ENCODE measurements at places on chromosomes 6 and 20. TPM values are rescaled to one million over a fixed set of nuclear protein-coding genes. Genes with fewer than 3 reads are reported as not detected.

Gene TBX18
- total RNA-seq: 4.4 TPM

Gene TULP1
- not detected for total RNA-seq

Gene BPIFB2
- 1.6 TPM for total RNA-seq

Gene EBF4
- total RNA-seq: 10.4 TPM

Gene GRIK2
- not detected for total RNA-seq

Gene MOG
- total RNA-seq: not detected

DNA sequence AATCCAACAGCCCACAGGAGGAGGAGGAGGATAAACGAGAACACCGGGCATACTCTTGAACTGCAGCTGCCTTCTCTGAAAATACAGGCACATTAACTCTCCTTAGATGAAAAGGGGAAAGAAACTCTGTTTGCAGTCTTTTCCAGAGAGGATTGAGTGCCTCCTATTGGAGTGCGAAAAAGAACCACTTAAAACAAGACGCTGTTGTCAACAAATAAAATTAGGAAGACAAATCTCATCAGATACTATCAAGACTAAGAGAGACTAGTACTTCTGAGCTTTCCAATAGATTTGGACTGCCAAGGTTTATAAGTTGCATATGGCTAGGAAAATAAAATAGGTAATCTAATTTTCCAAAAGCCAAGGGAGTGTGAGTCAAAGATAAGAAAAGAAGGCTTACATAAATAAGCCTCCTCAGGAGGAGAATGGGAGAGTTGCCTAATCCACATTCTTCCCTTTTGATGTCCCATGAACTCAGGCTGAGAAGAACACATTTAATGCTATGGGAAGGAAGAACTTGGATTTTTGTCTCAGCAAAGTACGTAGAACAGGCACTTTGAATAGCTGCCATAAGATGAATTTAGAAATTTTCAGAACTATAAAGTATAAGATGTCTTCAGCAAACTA, 154.7 kb downstream of the ARHGAP18 start:
- no peak for DNase-seq

- DNase-seq: no peak
These were observed 20.6 kb downstream of the KCNQ5 start for GRCh38 chr6:72642435-72642834.

GRCh38 chr6:25537349-25538018, 114.5 kb upstream of the SCGN start:
- no peak for DNase-seq

GRCh38 chr6:90005048-90005827, 111.0 kb downstream of the GJA10 start:
- DNase-seq: no peak

GRCh38 chr6:135146162-135146934, 34.8 kb upstream of the MYB start:
- DNase-seq: no peak

DNA sequence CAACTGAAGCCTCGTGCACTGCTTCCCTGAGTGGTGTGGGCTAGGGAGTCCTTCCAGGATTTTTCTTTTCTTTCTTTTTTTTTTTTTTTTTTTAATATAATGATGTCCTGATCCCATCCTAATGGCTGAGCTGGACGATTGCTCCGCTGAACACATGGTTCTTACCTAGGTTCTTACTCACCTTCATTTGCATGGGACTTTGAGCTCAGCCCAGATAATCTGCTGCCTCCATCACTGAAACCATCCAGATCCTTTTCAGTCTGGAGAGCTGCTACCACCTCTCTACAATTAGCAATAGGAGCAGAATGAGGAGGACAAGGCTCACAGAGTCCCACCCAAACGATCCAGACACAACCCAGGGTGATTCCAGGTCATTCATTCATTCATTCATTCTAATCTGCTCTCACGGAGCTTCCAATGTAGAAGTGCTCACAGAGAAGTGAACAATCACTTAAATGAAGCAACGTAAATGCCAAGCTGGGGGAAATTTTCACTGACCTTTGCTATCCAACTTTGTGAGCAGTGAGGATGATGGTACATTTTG, 246.3 kb upstream of the RREB1 start:
- DNase-seq: no peak

DNA sequence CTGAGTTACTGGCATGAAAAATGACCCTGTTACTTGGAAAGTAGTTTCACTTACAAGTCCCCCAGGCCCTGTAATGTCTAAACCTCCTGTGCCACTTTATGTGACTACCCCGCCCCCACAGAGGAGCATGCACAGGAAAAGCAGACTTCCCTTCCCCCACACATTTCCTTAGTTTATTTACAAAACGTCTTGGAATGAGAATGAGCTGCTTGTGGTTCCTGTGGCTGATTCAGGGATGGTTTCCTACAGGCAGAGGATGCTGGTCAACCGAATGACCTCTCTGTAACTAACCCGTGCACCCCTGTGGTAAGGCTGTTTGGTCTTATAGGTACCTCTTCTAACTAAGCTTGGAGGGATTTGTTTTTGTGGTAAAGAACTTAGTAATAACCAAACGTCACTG, 28.5 kb downstream of the RSPO3 start:
- no peak for DNase-seq

DNA sequence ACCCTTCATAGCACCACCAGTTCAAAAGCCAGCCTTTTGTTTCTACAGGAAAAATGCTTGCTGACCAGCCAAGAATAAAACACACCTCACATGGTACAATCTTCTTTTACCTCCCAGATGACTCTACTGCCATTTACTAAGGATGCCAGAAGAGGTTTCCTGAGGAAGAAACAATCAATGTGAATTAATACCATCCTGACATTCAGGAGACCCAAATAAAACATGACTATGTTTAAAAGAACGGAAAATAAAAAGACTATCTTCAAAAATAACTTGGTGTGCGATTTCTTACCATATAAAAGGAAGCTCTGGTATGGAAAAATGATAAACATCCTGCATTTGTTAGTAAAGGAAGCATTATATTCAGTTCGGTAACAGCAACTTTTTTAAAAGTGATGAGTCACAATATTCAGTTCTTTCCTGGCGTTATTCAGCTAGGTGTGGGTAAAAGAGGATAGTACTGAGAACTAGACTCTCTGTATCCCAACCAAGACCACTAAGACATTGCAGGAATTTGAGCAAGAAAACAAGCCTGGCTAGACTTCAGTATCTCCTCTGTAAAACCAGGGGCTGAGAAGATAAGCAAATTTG, 16.3 kb downstream of the COL21A1 start:
- DNase-seq: no peak

DNA sequence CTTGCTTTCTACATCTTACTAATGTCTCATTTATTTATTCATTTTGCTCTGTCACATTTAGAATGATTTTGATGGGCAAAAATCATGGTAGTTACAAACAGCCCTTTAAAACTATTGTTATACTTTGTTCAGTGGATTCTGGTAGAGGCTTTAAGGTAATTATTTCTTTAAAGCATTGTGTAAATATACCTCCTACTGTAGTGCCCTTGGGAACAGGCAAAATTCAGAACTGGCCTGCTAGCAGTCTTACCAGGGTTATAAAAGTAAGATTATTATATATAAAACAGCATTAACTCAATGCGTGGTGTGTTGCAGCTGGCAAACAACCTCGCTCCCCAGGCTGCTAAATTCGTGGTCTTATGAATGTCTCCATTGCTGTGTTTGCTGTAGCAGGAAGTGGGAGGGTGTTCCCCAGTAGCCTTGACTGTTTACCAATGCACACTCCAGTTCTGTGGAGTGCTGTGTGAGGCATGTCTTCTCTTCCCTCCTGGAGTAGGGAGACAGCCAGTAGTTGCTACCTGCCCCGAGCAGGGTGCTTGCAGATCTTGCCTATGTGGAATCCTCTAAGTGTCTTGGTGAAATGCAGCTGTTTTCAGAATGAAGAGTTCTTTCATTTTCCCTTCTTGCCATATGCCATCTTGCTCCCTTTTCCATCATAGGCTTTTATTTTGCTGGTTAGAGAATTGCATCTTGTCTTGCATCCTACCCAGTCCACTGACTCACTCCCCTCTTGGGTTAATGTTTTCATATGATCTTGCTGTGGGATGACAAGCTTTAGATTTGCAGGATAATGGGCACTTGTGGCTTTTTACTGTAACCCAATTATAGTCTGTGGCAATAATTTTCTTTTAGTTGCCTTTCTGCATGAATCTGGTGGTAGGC, 45.3 kb downstream of the IGF2R start:
- DNase-seq: no peak

DNA sequence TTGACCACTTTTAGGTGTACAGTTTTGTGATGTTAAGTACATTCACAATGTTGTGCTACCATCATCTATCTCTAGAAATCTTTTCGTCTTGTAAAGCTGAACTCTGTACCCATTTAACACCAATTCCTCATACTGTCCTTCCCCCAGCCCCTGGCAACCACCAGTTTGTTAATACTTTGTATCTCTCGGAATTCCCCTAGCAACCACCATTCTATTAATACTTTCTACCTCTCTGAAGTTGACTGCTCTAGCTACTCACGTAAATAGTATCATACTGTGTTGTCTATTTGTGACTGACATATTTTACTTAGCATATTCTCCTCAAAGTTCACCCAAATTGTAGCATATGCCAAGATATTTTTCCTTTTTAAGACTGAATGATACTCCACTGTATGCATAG, 82.3 kb upstream of the CLDN20 start:
- DNase-seq: no peak

DNA sequence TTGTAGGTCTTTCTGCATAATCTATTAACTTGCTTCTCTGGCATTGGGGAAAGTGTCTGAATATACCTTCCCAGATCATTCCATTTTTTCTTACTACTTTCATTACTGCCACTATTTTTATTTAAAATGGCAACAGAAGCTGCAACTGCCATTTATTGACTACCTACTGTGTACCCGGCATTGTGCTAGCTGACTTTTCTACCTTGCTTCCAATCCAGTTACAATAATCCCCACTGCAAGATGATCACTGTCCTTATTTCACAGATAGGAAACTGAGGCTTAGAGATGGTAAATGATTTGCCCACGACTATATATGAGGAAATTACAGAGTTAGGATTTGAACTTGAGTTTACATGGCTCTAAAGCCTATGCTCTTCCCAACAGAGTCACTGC, 129.0 kb downstream of the MAP3K7 start:
- no peak for DNase-seq

DNA sequence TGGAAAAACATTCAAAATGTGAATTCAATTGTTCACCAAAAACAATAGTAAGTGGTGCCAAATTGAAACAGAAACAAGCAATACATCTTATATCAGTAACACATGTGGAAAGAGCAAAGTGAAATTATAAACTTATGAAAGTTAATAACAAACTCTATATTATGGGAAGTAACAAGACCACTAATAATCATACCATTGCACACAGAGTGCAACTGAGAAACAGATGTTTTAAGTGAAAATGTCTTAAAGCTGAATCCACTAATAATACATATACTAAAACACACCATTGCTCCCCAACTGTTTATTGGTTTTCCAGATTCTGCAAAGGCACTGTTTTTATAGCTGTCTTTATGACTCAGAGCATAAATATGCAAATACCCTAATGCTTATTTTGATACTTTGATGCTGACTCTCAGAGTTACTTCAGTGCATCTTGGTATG, 292.3 kb downstream of the RFPL4B start:
- DNase-seq: no peak

- DNase-seq: no peak
These were observed 75.2 kb downstream of the DST start for GRCh38 chr6:56567501-56567900.

DNA sequence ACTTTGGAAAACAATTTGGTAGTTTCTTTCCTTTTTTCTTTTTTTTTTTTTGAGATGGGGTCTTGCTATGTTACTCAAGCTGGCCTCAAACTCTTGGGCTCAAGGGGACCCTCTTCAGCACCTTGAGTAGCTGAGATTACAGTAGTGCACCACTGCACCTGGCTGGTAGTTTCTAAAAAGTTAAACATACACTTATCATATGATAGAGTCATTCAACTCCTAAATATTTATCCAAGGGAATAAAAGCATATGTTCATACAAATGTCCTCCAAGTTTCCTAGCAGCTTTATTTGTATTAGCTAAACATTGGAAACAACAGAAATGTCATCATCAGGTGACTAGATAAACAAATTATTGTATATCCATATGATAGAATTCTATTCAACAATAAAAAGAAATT, 213.9 kb downstream of the LRFN2 start:
- DNase-seq: no peak
